ENCODE measurements at places on chromosomes 4 and X.

- DNase-seq: no peak
These were observed 425.3 kb downstream of the SPRY1 start for GRCh38 chr4:123821861-123822260.

DNA sequence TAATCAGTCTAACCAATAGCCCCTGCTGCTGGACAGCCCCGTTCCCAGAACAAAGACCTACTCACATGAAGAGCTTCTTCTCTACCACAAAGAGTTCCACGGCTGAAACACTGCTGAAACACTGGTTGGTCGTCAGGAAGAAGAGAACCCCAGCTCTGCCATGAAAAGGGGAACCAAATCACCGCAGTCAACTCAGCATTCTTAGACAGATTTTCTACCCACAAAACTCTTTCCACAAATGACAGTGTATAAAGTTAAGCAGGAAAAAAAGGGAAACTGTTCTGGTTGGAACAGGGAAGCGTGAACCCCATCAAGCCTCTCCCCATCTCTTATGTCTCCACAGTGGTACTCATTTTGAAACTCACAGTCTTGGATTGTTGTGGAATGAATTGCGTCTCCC lies 57.3 kb downstream of the ABCG2 start:
- no peak for DNase-seq

DNA sequence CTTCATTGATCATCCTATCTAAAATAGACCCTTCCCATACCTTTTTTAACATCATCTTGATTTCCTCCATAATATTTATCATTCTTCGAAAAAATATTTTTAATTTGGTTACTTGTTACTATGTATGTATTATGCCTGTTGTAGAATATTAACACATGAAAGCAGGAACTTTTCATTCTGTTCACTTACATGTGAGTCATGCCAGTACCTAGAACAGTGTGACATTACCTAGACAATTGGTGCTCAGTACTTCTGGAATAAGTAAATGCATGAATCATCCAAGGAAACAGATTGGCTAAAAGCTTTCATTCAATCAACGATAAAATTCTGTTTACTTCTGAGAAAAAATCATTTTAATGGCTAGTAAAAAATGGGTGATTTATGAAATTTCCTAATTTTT lies 76.4 kb downstream of the CXXC4 start:
- no peak for DNase-seq

DNA sequence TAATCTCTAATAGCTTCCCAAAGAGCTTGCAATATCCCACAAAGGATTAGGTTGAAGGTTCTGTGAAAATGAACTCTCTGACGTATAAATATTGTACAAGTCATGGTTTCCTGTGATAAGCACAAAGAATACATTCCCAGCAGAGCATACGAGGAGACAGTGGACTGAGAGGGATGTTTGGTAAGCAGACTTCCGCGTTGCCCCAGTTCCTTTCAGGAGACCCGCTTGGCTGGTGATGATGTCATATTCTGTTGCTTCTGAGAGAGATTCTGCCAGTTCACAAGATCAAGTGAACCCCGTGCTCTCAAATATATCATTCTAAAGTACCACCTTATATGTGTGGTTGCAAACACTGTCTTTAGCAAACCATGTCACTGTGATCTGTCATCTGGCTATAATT lies 323.9 kb upstream of the CASK start:
- no peak for DNase-seq

DNA sequence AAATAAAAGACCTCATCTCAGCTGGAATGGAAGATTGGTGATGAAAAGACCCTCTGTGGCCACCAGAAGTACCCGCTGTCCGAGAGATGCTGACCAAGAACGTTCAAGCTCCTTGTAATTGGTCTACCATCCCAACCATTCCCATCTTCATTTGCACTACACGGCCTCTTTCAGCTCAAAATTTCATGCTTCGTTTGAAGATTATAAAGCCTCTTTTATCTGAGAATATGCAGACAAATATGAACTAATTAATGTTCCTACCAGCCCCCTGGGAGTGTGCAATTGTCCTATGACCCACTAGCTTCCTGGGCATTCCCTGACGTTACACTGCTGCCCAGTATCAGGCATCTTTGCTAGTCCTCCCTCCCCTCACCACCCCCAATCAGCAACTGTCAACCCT lies 583.7 kb downstream of the MID1IP1 start:
- no peak for DNase-seq

- DNase-seq: no peak
These were observed 63.7 kb downstream of the HMGB2 start for GRCh38 chr4:173270312-173271027.
